ENCODE measurements at places on chromosomes 2 and 18. TPM values are rescaled to one million over a fixed set of nuclear protein-coding genes. Genes with fewer than 3 reads are reported as not detected.

DNA sequence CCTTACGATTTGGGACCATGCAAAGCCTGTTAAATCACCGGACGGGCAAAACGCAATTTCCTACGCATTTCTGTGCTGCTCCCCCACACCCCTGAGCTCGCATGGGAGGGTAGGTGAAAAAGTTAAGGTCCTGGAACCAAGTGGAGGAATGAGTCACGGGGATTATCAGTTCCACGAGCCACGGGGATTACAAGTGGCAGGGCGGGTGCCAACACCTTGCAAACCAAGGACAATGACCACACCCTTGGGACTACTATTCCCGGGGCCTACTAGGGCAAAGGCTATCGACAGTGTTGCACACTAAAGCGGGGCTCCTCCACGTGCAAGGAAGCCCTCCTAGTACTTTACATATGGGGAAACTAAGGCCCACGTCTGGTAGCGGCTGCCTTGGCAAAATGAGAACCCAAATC is 447 bp downstream of the RETSAT start:
- DNase-seq = peak; percentile 92

GRCh38 chr2:241579281-241579680 is 20.7 kb downstream of the BOK start:
- DNase-seq = no peak

- no peak for DNase-seq
Measured at GRCh38 chr2:73961823-73962615, 22.7 kb upstream of the TET3 start.

- DNase-seq = no peak
Measured at GRCh38 chr2:59896499-59897245, 656.8 kb downstream of the BCL11A start.

The FIGN gene
- 1.6 TPM for polyA plus RNA-seq
